ENCODE measurements at places on chromosomes 16 and 17. TPM values are rescaled to one million over a fixed set of nuclear protein-coding genes. Genes with fewer than 3 reads are reported as not detected.

DNA sequence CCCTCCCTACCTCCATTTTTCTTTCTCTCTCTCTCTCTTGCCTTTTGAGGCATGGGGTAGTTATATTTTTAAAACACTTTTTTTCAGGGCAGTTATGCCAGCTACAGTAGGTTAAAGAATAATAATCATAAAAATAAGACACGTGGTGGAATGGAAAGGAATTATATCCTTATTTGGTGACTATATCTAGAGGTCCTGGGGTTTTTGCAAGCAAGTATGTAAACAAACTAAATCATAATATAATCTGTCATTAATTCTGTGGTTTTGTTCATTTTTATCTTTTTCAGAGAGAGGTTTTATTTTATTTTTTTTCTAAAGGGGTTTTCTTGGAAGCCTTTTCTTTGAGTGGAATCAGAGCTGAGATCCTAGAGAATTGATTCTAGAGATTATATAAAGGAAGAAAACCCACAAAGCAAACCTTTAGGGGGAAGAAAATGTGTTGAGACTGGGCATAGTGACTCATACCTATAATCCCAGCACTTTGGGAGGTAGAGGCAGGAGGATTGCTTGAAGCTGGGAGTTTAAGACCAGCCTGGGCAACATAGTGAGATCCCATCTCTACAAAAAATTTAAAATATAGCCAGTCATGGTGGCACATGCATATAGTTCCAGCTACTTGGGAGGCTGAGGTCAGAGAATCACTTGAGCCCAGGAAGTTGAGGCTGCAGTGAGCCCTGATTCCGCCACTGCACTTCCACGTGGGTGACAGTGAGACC is 53.2 kb downstream of the NQO1 start:
- no peak for DNase-seq

- DNase-seq: no peak
These were observed 999 bp downstream of the MARF1 start for GRCh38 chr16:15641753-15642556.

DNA sequence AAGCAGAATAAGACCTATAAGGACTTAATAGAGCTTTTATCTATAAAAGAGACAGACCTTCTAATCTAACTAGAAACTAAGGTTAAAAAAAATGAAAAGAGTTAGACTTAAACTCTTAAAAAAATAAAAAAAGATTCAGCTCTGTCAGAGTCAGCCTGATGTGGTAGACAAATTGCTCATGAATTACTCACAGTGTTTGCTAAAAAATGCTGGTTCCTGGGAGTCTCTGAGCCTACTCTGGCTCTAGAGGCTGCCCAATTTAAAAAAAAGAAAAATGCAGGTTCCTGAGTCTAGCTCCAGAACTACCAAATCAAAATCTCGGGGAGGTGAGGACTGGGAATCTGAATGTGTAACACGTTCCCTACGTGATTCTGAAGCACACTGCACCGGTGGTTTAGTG is 18.1 kb downstream of the SOST start:
- no peak for DNase-seq

- DNase-seq: peak; percentile 74
These were observed 376.4 kb downstream of the SLC39A11 start for GRCh38 chr17:72715906-72716572.

- DNase-seq: no peak
These were observed 17.7 kb downstream of the PIMREG start for GRCh38 chr17:6461792-6462524.

- no peak for DNase-seq
These were observed 34.8 kb upstream of the DDX52 start for GRCh38 chr17:37678036-37678435.

The TP53TG3B gene
- not detected for total RNA-seq

The TMEM235 gene
- not detected for total RNA-seq

The MPP2 gene
- total RNA-seq: 4.6 TPM

DNA sequence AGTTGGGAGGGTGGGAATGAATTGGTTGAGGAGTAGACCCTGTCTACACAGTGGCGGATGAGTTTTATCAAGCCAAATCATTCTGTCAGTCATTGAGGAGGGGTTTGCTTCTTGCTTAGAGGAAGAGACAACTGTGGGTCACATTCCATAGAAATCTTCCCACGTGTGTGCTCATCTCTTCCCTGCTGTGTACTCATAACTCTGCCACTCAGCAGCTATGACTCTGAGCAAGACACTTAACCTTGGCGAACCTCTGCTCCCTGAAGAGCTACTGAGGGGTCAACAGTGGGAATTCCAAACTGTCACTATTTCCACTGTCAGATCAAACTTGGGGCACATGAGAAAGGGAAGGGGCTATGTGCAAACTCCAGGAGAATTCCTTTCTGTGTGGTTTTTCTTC is 72.6 kb upstream of the COX10 start:
- DNase-seq: no peak

GRCh38 chr17:14337596-14338079 is 36.8 kb downstream of the HS3ST3B1 start:
- DNase-seq: no peak

- DNase-seq: no peak
These were observed 1512.0 kb upstream of the GOT2 start for GRCh38 chr16:60246086-60246485.

The CD7 gene
- total RNA-seq: 2.5 TPM

GRCh38 chr16:86365513-86366273 is 144.6 kb upstream of the FOXF1 start:
- DNase-seq: no peak

GRCh38 chr17:18626152-18626870 is 17.9 kb downstream of the TBC1D28 start:
- DNase-seq: no peak

GRCh38 chr17:37146086-37147064 is 197.6 kb downstream of the AATF start:
- no peak for DNase-seq

The CEP95 gene
- 72.0 TPM for total RNA-seq

- DNase-seq: no peak
These were observed 3.6 kb downstream of the EVI2B start for GRCh38 chr17:31310260-31310659.

The LHX1 gene
- not detected for total RNA-seq

The CDH13 gene
- 7.5 TPM for total RNA-seq

DNA sequence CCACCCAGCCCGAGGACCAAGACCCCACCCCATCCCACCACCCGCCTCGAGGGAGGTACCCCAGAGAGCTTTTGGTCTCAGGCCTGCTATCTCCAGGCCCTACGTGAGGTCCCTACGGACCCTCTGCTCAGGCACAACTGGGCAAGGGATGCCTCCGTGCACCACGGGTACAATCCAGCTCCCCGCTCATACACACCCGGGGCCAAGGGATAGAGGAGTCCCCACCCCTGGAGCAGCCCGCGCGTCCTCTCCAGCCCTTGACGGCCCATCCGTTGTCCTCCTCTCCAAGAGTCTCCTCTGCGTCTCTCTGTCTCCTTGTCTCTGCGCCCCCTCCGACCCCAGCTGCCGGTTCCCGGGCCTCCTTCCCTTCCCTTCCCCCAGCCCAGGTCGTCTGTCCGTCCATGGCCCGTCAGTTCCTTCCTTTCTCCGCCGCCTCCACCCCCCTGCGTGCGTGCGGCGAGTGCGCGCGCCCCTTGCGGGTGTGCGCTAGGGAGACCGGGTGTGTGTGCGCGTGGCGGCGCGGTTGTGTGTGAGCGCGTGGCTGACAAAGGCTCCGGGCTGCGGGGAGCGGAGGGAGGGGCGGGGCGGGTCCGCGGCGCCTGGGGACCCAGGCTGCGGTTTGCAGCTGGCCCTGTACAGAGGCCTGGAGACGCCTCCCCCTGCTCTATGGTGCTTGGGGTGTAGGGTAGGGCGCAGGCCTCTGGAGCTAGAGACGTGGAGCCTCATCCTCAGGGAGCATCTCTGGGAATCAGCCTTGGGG is 930 bp downstream of the SPNS2 start:
- DNase-seq: peak; percentile 47

The MPG gene
- 35.0 TPM for total RNA-seq

The STAT5B gene
- 90.8 TPM for total RNA-seq

GRCh38 chr17:46216682-46217081 is 23.5 kb upstream of the KANSL1 start:
- no peak for DNase-seq

GRCh38 chr17:16873174-16874035 is 98.5 kb downstream of the TNFRSF13B start:
- DNase-seq: no peak

The CFAP119 gene
- total RNA-seq: 5.5 TPM

GRCh38 chr16:31421587-31421986 is 6.6 kb downstream of the COX6A2 start:
- no peak for DNase-seq

The RARA gene
- total RNA-seq: 74.4 TPM

The NATD1 gene
- total RNA-seq: 9.3 TPM

GRCh38 chr16:29891525-29892457 is 7.6 kb downstream of the SEZ6L2 start:
- no peak for DNase-seq

DNA sequence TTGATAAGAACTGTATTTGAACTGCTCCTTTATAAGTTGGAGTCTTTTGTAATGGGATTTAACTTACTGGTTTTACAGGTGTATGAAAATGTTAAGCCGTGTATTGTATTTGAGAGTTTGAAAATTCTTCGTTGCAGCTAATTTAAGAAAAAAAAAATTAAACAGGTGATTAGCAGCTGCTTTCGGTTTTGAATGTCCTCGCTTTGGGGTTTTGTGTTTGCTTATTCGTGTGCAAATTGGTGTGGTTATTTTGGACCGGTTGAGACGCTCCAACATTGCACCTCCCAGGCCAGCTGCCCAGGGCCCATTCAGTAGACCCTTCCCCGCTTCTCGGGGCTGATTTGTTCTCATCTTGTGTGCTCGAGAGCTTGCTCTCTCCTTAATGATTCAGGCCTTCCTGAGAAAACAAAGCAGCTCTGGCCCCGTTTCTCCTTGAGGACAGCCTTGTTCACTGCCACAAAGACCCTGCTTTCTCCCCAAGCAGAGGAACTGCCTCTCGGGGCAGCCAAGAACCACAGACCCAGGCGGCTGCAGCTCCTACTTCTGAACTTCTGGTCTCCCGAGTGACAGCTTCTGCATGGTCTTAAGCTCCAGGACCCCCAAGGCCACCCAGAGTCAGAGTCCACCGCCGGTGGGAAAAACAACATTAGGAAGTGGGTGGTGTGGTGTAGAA is 100.5 kb downstream of the MSI2 start:
- no peak for DNase-seq

The CLEC10A gene
- total RNA-seq: 14.7 TPM

DNA sequence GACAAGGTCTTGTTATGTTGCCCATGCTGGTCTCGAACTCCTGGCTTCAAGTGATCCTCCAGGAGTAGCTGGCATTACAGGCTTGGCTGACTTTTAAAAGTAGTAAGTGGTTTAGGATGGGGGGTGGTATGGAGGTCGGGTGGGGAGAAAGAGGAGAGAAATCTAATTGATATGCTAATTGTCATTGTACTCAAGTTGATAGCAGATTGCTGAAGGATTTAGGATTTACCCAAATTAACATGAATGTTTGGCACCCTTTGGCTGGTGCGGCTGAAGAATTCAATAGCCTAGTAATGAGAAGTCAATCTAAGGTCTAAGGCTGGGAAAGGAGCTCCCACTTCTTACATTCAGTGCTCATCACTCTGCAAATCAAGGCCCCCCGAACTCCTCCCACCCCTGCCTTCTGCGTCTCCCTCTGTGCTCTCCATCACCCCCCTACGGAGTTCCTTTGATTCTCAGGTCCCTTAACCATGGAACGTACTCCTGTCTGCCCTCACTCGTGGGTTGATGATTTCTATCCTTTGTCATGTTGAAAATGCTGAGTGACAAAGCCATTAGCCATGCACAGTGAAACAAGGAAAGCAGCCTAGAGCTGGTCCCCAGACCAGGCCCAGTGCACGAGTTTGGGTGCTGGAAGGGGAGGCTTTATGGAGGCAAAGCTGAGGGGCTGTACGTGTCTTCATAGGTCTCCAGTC is 17.3 kb downstream of the CDH13 start:
- DNase-seq: no peak

DNA sequence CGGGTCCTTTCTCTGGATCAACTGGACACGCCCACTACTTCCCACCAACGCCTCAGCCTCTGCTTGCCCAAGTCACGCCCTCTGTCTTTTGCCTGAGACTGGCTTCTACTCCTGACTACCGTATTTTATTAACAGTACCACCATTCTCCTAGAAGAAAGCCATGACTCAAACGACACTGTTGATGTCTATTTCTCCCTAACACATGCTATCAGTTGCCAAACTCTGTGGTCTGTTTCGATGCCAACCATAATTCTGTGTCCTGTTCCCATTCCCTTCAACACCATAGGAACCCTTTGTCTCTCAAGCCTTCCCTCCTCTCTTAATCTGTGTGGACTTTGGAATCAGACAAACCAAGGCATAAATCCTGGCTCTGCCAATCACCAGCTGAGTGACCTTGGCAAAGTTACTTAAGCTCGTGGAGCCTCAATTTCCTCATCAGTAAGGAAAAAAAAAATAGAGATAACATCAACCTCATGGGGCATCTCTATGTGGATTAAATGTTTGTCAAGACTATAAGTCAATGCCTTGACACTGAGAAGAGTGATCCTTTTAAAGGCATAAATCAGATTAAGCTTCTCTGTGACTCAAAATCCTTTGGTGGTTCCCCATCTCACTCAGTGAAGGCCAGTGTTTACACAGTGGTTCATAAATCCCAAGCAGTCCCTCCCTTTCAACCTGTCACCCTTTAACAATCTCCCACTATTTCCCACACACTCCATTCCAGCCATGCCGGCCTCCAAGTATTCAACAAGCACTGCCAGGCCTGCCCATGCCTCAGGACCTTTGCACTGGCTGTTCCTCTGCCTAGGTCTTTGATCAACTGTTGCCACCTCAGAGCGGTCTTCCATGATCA is 45.6 kb downstream of the ERN1 start:
- DNase-seq: no peak

GRCh38 chr16:71590584-71590983 is 13.7 kb upstream of the TAT start:
- DNase-seq: no peak

DNA sequence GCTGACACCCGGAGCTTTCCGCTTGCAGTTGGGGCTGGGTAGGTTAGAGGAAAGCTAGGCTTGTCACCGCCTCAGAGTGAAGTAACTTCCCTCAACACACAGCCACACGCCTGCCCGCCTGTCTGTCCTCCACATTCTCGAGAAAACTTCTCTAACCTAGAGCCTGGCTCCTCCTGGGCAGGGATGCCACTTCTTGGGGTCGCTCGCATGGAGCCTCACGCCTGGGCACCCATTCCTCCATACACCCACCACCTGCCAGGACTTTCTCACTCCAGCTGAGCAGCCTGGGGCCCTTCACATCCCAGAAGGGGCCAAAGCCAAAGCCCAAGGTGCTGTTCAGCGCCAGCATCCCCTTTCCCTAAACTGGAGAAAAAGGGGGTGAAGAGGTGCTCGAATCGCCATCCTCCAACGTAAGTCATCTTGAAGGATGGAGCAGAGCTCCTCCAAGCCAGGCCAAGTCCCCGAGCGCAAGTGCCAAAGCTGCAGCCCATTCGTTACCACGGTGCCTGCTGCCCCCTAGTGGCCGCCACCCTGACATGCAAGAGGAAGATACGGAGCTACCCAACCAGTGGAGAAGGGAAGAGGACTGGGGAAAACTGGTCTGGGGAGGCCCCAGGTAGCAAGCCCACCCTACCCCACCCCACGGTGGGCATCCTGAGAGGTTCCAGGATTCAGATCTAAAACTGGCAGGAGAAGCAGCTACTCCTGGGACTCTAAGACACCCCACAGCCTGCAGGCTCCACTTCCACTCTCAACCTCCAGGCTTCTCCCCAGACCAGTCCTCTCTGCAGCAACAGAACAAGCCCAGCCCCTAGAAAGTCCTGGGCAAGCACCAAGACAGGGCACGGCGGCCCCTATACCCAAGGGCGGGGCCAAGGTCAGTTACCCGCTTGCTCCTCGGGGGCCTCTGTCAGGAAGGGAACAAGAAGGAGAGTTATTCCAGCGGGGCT is 63.1 kb downstream of the MYO18A start:
- DNase-seq: peak; percentile 88

Data from sciatic nerve (tissue), 2 donors.